Activated T-cell treated with anti-CD3 and anti-CD28 coated beads, Interleukin-2, amount 50 U/mL, for 24 hours (primary cell): ENCODE measurements at places on chromosomes 6 and 20.
A peak's percentile ranks its signal among the peaks of the same experiment; 100 is the strongest.

- no peak for DNase-seq
- no peak overlapping the region for H3K27ac ChIP-seq
- H3K4me1 ChIP-seq, result peaks cover 12% of the 10 kb centered on the region
- H3K27me3 ChIP-seq, result no peaks in the 10 kb centered on the region
- no peak overlapping the region for H3K4me3 ChIP-seq
- peaks cover 2% of the 10 kb centered on the region for H3K36me3 ChIP-seq
Measured at GRCh38 chr6:149242883-149243282, 74.6 kb upstream of the TAB2 start.

GRCh38 chr6:96624957-96625356, 62.0 kb downstream of the FHL5 start:
- H3K4me3 ChIP-seq, result no peak overlapping the region
- H3K27me3 ChIP-seq, result peaks cover 24% of the 10 kb centered on the region
- DNase-seq, result no peak
- H3K4me1 ChIP-seq, result no peaks in the 10 kb centered on the region
- H3K27ac ChIP-seq, result no peak overlapping the region

GRCh38 chr6:146545581-146545980, 1.9 kb downstream of the RAB32 start:
- H3K27me3 ChIP-seq, result peaks cover 35% of the 10 kb centered on the region
- H3K36me3 ChIP-seq, result peaks cover 2% of the 10 kb centered on the region
- H3K4me1 ChIP-seq, result peaks cover 12% of the 10 kb centered on the region
- no peak overlapping the region for H3K4me3 ChIP-seq

DNA sequence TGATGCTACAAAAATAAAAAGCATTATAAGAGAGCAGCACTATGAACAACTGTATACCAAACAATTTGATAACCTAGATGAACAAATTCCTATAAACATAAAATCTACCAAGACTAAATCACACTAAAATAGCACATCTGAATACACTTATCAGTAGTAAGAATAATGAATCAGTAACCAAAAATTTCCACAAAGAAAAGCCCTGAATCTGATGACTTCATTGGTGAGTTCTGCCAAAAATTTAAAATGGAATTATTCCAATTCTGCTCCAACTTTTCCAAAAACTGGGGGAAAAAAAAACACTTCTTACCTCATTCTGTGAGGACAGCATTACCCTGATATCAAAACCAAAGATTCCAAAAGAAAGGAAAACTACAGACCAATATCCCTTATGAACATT, 206.2 kb downstream of the WDR27 start:
- no peak overlapping the region for H3K4me3 ChIP-seq
- H3K27ac ChIP-seq, result no peak overlapping the region
- no peak for DNase-seq

- peaks cover 7% of the 10 kb centered on the region for H3K36me3 ChIP-seq
- no peaks in the 10 kb centered on the region for H3K27me3 ChIP-seq
- peak overlapping the region; percentile 7 for H3K27ac ChIP-seq
- H3K4me3 ChIP-seq, result no peak overlapping the region
Measured at GRCh38 chr6:1770968-1771723, 161.4 kb downstream of the FOXC1 start.
